ENCODE measurements at places on chromosomes 3 and 15.

GRCh38 chr15:89187986-89188514, 33.3 kb downstream of the RLBP1 start:
- DNase-seq: no peak

- DNase-seq: no peak
Observed at GRCh38 chr3:1953536-1953935, 145.1 kb upstream of the CNTN4 start.

DNA sequence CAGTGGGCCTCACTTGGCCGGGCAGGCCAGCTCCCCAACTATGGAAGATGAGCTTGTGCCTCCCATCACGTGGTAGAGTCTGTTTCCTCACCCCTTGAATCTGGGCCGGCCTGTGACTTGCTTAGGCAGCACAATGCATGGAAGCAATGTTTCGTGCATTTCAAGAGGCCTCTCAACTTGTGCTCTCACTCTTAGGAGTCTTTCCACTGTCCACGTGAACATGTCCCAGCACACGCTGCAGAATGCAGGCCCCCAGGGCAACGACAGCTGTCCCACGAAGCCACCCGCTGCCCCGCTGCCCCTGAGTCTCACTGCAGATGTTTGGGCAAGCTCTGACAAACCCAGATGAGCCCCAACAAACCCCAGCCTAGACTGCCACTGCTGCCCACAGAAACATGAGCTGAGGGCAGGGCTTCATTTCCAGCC, 27.2 kb upstream of the SLC41A3 start:
- no peak for DNase-seq

GRCh38 chr15:56074481-56075265, 81.3 kb upstream of the NEDD4 start:
- no peak for DNase-seq

DNA sequence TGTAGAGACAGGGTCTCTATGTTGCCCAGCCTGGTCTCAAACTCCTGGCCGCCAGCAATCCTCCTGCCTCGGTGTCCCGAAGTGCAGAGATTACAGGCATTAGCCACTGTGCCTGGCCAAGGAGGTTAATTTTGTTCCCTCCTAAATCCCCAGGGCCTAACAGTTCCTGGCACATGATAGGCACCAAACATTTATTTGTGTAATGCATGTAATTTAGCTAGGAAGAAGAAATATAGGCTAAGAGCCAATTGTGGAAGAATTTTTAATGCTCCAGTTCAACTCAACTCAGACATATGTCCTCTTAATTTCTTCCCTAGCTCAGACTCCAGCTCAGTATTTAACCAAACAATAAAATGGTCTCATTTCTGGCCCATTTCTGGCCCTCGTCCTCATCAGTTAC, 7.7 kb upstream of the ZNF592 start:
- DNase-seq: no peak

- no peak for DNase-seq
Observed at GRCh38 chr15:35738370-35738769, 192.4 kb upstream of the DPH6 start.

DNA sequence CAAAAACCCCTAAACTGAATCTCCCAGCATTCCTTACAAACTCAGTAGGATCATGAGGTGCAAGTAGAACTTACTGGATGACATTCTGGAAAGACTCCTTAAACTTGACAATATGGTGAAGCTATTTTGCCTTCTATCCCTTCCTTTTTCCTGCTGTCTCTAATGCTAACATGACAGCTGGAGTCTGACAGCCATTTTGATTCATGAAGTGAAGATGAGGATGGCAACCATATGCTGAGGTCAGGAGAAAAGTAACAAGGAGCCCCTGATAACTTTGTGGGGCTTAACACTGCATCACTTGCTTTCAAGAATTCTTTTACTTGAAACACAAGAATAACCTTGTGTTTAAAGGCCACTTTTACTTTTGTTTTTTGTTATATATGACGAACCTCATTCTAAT, 15.0 kb upstream of the NEK10 start:
- DNase-seq: no peak

DNA sequence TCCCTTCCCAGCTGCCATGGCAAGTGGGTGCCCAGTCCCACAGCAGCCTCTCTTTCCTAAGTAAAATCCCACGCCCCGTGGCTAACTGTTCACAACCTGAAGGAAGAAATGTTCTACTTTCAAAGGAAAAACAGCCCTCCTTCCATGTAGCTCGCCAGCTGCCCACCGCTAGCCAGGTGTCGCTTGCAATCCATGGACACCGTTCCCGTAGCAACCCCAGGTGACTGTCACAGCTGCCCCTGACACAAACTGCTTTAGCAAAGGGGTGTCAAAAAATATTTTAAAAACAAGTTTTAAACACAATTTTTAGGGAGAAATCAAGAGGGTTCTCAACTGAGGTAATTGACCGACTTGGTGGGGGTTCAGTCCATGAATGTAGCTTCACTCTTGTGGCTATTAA, 21.0 kb upstream of the CGNL1 start:
- no peak for DNase-seq

- no peak for DNase-seq
Observed at GRCh38 chr3:49498648-49499047, 28.6 kb downstream of the DAG1 start.

DNA sequence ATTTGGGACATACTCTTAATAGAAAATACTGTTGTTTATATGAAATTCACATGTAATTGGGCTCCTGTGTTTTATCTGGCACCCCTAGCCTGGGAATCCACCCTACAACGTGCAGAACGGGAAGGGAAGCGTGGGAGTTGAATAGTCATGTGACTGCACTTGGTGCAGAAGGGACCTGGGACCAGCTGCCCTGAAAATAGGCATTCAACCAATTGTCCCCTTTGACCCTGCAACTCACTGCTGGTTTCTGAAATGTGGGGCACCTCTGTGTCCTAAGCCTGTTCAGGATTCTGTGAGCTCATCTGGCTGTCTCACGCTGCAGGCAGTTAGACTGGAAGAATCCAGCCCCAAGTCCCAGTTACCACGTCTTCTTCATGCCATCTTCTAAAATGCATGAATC, 79.7 kb downstream of the CACNA2D3 start:
- no peak for DNase-seq

- DNase-seq: no peak
Observed at GRCh38 chr3:119939077-119939476, 155.2 kb downstream of the GSK3B start.

DNA sequence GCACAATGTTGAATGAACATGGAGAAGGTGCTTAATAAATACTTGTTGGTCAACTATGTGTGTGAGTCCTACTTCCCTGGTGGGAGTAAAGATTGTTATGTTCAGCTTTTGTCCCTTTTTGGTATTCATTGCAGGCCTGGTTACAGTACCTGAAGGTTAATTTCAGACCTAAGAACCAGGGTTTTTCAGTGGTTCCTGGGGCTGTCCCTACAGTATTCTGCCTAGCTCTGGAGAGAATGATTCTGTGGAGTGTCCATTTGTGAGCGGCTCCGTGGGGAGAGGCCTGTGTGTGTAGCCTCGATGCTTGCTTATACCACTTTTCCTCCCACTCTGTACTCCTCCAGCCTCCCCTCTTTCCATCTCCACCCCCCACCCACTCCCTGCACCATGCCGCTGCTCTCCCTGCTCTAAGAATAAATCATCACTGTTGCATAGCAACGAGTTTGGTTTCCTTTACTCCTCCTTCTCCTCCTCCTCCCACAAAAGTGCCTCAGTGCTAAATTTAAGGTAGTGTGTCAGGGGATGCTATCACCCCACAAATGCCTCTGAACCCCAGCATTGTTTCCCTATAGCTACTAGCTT, 150.6 kb upstream of the ROPN1 start:
- DNase-seq: no peak

DNA sequence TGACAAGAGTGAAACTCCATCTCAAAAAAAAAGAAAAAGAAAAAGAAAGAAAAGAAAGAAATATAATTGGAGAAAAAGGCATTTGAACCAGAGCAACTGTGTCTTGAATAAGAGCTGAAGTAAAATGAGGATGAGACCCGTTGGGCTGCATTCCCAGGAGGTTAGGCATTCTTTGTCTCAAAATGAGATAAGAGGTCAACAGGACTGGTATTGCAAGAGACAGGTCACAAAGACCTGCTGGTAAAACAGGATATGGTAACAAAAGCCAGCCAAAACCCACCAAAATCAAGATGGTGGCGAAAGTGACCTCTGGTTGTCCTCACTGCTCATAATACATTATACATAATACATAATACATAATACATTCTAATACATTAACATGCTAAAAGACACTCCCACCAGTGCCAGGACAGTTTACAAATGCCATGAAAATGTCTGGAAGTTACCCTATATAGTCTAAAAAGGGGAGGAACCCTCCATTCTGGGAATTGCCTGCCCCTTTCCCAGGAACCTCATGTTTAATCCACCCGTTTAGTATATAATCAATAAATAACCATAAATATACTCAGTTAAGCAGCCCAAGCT, 8.6 kb upstream of the TIPIN start:
- no peak for DNase-seq

GRCh38 chr3:195116407-195117185, 154.4 kb downstream of the XXYLT1 start:
- DNase-seq: no peak

- no peak for DNase-seq
Observed at GRCh38 chr15:57477736-57478522, 101.6 kb downstream of the CGNL1 start.

DNA sequence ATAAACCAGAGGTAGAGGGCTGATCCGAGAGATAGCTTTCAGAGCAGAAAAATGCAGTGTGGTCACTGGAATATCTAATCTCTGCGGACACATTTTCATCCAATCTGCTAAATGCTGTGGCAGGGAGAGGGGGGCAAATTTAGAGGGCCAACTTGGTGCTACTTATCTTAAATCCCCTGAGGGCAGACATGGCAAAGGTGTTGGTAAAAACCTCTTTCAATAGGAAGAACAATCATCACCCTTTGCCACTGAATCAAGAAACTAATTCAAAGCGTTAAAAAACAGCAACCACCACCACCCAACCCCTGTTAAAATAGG, 152.9 kb downstream of the MECOM start:
- no peak for DNase-seq

DNA sequence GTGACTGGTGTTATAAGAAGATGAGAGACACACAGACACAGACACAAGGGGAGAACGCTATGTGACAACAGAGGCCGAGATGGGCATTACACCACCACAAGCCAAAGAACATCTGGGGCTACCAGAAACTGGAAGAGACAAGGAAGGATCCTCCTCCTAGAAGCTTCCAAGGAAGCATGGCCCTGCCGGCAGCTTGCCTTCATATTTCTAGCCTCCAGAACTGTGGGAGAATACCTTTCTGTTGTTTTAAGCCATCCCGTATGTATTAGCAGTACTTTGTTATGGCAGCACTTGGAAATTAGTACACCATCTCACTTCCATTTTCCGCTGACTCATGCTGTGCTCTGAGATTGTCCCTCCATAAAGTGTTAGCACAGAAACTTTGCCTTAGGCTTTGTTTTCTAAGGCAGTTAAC, 38.7 kb upstream of the CA12 start:
- peak; percentile 45 for DNase-seq

GRCh38 chr15:89150762-89151664, 62.8 kb downstream of the ABHD2 start:
- peak; percentile 27 for DNase-seq

GRCh38 chr3:76566211-76566534, 473.7 kb upstream of the ROBO2 start:
- DNase-seq: no peak

DNA sequence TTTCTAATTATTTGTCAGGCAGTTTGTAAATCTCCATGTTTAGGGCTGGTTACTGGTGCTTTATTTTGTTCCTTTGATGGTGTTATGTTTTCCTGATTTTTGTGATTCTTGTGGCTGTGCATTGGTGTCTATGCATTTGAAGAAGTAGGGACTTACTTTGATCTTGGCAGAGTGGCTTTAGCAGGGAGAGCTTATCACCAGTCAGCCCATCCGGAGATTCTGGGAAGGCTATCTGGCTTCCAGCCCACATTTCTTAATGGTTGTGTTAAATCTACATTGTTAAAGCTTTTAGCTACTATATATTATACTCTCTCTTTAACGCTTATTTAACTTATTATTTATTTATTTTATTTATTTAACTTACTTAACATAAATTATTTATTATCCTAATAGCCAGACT, 35.1 kb downstream of the FBXL2 start:
- DNase-seq: no peak

GRCh38 chr3:16332904-16333426, 68.0 kb downstream of the OXNAD1 start:
- DNase-seq: no peak

GRCh38 chr3:63192248-63192647, 85.9 kb upstream of the SYNPR start:
- DNase-seq: no peak

GRCh38 chr3:52453496-52454249, at the start of gene TNNC1:
Gene TNNC1, minus strand, starts transcription at chr3:52454041. Its CDS starts 26 bp downstream, at chr3:52454015.
- DNase-seq: no peak

GRCh38 chr15:69729167-69729748, 276.6 kb downstream of the RPLP1 start:
- peak; percentile 53 for DNase-seq

DNA sequence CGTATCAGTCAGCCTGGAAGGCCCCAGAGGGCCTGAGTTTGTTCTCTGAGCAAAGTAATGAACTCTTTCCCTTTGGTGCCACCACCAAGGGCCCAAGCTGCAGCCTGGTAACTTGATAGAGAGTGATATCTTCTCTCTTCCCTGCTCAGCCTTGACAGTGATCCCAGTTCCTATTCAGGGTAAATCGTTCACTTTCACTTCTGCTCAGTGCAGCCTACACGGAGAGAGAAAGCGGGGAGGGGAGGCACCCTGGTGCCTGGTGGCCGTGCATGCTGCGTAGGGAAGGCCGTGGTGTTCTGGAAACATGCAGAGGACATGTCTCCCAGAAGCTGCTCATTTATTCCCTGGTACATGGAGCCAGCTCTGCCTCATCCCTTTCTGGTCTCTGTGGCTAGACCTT, 54.9 kb downstream of the KIF9 start:
- peak; percentile 18 for DNase-seq

DNA sequence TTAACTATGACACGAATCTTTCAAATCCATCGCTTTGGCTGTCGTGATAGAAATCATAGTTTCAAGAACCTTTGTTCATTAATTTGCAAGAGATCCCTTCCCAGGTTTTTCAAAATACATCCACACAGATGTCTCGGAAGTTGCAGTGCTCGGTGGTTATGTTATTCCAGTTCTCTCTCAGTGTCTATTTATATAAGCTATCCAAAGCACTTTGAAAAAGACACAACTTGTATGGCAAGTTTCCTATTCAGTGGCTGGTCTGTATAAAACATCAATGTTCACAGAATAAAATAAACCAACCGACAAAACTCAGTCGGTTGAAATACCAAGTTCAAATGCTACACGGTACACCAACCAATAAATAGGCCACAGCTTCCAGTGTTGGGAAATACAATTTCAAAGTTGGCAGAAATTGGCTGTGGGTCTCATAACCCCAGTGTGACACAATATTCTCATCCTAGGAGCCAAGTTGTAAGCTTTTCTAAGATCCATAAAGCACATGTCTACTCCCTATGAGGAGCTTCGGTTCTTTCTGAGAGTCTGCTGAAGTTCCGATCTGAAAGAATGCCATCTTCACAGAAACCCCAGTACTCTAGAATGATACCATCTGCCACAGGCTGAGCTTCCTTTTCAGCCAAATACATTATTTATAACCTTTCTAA, 23.7 kb downstream of the SATB1 start:
- peak; percentile 39 for DNase-seq

GRCh38 chr3:59531066-59531745, 481.4 kb upstream of the CFAP20DC start:
- no peak for DNase-seq

GRCh38 chr15:89848970-89849292, 34.3 kb upstream of the ANPEP start:
- DNase-seq: no peak

GRCh38 chr3:47342151-47342550, 38.7 kb upstream of the PTPN23 start:
- no peak for DNase-seq

GRCh38 chr15:88802250-88802990, 816 bp upstream of the ACAN start:
- peak; percentile 9 for DNase-seq

GRCh38 chr15:43406189-43406588, 35.3 kb downstream of the TUBGCP4 start:
- DNase-seq: no peak

Data from NB4 (cell line).